ENCODE measurements at places on chromosomes 2 and 18. TPM values are rescaled to one million over a fixed set of nuclear protein-coding genes. Genes with fewer than 3 reads are reported as not detected.

DNA sequence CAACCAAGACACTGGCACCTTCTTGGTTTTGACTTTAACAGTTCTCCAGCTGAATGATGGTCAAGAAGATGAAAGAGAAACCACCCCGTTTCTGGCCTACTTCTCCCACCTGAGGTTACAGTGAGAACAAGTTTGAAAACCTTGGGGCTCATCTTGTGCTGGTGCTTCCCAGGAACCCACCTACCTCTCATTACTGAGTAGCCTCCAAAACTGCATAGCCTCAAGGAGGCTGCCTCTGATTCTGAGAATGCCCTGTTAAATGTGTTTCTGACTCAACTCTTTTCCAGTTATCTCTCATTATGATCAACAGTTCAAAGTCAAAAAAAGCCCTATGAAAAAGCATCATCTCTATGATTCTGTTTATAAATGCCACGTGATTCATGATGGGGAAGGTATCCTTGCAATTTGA lies 121.9 kb downstream of the CACNB4 start:
- no peaks in the 10 kb centered on the region for H3K27me3 ChIP-seq
- no peak overlapping the region for H3K4me3 ChIP-seq
- no peaks in the 10 kb centered on the region for H3K4me1 ChIP-seq
- H3K27ac ChIP-seq = no peak overlapping the region

- H3K4me3 ChIP-seq = no peak overlapping the region
- peaks cover 22% of the 10 kb centered on the region for H3K4me1 ChIP-seq
- no peak for DNase-seq
- H3K27me3 ChIP-seq = no peaks in the 10 kb centered on the region
- H3K27ac ChIP-seq = no peak overlapping the region
- H3K36me3 ChIP-seq = no peaks in the 10 kb centered on the region
Observed at GRCh38 chr2:25441353-25441752, 99.6 kb upstream of the DNMT3A start.

- H3K27me3 ChIP-seq = no peaks in the 10 kb centered on the region
- no peak overlapping the region for H3K4me3 ChIP-seq
- no peak for DNase-seq
- no peak overlapping the region for H3K27ac ChIP-seq
- H3K4me1 ChIP-seq = no peaks in the 10 kb centered on the region
Observed at GRCh38 chr2:16373341-16373740, 292.3 kb downstream of the CYRIA start.

DNA sequence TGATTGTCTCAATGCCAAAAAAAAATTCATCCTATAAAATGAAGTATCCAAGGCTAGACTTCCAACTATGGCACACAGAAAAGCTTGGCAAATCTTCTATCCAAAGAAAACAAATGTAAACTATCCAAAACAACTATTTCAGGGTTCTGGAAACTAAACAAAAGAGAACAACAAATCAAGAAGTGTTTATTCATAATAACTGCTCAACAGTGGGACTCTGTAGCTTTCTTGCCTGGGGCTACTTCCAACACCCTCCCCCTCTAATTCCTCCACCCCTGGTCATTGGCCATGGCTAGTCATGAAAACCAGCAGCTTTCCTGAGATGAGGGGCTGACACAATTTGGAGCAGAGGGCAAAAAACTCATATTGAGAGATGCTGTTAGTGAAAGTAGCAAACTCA lies 107.0 kb downstream of the EXOC6B start:
- DNase-seq = no peak
- no peaks in the 10 kb centered on the region for H3K36me3 ChIP-seq

The GAD1 gene
- total RNA-seq = not detected

The EN1 gene
- total RNA-seq = not detected

The CRIM1 gene
- 41.5 TPM for total RNA-seq
